ENCODE measurements at places on chromosomes 5 and 9.

- DNase-seq: no peak
Measured at GRCh38 chr9:38671372-38671731, 48.6 kb downstream of the FAM240B start.

- DNase-seq: peak; percentile 63
Measured at GRCh38 chr5:132506094-132506692, 15.6 kb upstream of the IRF1 start.

DNA sequence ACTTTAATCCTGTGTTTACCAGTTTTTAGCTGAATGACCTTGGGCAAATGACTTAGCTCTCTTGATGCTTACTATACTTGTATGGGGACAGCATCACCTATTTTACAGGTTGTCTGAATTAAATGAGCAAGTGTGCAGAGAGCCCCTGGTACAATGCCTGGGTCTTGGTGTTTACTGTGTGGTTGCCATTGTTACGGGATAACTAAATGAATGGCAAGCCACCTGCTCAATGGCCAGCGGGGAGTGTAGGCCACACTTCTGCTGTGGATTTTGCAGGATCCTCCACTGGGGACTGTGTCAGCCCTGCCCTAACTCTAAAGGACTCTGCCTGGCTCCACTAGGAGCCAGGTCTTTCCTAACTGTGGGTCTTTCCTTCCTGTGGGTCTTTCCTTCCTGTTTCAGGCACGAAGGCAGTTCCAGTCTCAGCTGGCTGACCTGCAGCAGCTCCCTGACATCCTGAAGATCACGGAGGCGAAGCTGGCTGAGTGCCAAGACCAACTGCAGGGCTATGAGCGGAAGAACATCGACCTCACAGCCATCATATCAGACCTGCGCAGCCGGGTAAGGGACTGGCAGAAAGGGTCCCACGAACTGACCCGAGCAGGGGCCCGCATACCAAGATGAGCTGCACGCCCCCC is 10.3 kb upstream of the GLE1 start:
- no peak for DNase-seq

DNA sequence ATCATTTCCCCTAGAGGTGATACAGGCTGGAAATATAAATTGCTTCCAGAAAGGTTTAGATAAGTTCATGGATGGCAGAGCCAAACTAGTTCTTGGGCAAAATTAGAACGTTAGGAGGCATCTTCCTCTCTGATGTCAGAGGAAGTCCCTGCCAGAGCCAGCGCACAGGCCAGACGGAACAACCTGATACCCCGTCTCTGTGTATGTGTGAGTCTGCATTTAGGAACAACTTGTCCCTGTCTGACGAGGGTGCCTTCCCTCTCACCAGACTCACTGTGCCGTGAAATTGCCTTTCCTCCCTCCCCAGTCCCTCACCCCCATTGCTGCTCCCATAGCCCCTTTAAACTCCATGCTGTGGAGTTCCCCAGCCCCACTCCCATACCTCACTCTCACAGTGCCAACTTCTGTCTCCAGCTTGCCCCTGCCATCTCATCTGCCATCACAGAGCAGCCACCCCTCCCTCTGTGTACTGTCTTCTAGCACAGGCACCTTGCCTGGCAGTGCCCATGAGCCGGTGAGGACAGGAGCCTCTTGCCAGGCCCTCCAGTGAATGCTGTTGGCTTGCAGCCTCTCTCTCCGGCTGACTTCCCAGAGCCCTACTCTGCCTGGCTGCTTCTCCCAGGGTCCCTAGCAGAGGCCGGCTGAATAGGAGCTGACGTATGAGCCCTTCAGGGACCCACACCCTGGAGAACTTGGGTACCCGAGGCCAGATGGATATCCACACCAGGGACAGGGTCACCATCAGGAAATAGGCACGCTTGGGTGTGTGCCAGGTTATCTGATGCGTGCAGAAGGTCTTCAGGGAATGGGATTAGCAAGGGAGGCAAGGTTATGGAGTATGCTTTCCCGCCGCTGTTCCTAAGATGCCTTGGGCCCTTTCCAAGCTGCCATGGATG is 26.7 kb downstream of the UNC5A start:
- DNase-seq: no peak

DNA sequence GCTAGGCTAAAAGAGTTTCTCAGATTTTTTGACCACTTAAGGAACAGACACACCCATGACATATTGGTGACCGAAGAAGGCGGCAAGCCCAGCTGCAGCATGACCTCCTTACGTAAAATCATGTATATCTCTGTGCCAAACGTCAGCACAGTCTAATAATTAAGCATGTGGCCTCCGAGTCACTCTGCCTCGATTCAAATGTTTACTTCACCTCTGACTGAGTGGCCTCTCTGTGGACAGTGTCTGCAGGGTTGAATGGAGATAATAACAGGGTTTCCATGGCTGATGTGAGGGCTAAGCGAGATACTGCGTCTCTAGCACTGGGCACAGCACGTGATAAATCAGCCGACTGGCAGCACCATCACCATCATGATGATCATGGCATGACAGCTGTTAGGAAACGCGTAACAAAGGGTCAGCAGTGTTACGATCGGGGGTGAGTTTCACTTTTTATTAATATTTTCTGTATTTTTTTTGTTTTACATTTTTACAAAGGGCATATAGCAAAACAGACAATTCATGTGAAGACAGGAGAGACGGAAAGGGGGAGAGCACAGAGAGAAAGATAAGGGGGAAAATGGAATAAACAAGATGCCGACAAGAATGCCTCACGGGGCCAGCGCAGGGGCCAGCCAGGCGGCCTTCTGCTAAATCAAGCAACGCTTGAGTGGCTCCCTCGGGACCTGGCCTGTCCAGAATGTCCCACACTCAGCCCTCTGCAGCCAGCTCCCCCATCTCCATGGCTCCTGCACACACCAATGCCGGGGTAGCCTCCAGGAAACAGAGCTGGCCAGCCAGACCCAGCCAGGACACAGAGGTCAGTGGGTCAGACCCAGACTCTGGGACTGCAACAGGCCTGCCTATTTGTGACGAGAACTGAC is 60.3 kb downstream of the ADAMTS2 start:
- DNase-seq: no peak

GRCh38 chr5:103808464-103809106 is 246.0 kb upstream of the NUDT12 start:
- peak; percentile 26 for DNase-seq

DNA sequence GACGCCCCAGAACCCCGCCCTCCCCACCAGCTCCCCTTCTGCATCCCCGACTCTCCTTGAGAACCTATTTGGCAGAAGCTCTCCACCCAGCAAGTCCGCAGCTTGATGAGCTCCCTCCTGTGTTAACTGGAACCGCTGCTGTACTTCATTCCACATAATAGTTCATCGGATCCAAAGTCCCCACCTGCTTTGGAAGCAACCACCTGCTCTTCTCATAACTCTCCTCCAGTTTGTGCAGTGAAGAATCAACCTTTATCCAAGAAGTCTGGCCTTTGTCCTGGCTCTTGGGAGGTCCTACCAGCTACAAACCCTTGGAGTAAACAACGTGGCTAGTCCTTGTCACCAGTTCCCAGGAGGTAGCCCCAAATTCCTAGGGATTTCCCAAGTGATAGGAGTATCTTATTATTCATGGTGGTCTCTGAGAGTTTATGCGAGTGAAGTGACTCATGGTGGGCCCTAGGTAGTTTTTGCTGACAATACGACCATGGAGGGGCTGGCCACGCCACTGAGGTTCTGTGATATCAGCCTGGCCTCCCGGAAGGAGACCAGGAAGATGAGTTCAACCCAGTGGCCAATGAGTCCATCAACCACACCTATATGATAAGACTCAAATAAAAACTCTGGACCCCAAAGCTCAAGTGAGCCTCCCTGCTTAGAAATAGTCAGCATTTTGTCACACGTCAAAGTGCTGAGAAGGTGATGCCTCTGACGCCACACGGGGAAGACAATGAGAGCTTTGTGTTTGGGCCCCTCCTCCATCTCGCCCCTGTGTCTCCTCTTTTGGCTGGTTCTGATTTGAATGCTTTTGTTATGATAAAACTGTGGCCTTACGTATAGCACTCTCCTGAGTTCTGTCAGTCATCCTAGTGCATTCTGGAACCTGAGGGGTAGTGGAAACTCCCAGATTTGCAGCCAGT is 3.6 kb upstream of the IL4 start:
- DNase-seq: no peak

- no peak for DNase-seq
Measured at GRCh38 chr9:23245067-23245466, 581.0 kb downstream of the ELAVL2 start.

DNA sequence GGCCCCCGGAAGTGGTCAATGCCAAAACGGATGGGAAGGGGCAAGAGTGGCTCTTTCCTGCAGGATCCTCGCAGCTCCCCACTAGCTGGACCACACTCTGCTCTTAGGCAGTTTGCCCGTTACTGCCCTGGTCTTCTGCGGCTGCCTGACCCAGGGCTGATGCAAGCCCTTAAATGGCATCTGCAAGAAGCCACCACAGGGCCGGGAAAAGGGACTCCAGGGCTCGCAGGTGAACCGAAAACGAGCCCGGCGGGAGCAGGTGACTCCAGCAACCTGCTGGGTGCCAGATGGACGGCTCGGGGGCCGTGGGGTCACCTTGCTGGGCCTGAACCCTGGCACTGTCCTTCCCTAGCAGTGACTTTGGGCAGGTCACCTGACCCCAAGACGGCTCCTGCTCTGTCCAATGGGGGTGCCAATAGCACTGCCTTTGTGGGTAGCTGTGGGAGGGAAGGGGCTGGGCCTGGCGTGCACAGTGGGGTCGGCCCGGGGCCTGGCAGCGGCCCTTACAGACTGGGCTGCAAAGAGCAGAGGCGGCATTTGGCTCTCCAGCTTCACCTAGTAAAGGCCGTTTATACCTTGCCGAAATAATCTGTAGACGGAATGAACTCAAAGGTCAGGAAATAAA is 1.3 kb downstream of the TMEM250 start:
- peak; percentile 63 for DNase-seq

DNA sequence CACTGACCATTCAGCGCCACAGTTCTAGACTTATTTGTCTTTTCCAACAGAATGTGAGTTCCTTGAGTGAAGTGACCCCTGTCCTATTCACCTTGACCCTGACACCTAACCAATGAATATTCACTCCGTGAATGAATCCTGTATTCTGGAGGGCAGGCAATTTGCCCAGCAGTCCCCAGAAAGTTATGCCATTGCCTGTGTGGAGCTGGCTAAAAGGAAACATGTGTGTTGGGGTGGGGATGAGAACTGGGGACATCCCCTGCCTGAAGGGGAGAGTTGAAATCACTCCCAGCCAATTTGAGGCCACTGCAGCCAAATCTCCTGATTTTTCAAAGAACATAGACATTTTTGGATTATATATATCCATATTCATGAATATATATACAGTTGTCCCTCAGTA is 199.0 kb downstream of the SLIT3 start:
- DNase-seq: no peak

GRCh38 chr9:70679845-70680244 is 265.4 kb upstream of the KLF9 start:
- DNase-seq: no peak

- no peak for DNase-seq
Measured at GRCh38 chr5:137589185-137589584, 90.1 kb upstream of the SPOCK1 start.

DNA sequence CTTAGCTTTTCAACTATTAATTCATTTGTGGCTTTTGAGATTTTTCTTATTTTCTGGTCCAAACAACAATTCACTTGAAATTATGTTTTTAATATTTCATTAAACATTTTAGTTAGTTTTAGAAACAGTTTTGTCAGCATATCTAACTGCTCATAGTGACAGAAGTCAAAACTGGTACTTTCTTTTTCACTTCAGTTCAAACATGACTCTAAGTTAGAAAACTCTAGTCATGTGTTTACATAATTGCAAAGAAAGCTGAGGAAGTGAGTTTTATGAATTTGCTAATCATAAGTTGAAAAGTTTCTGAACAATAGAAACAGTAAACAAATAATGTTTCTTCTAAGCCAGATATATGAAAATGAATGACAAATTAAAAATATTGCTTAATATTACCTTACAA is 1931.0 kb downstream of the EFNA5 start:
- no peak for DNase-seq

All from GM20000 (cell line).